Erythroblast (primary cell): ENCODE measurements at places on chromosomes 4 and X.

- DNase-seq: no peak
Observed at GRCh38 chr4:101651778-101652177, 138.8 kb upstream of the BANK1 start.

- no peak for DNase-seq
Observed at GRCh38 chr4:61200916-61201526, 895 bp downstream of the ADGRL3 start.

- no peak for DNase-seq
Observed at GRCh38 chrX:145292218-145292617, 44.9 kb downstream of the SPANXN1 start.

- DNase-seq: no peak
Observed at GRCh38 chr4:153710681-153711080, 26.6 kb downstream of the TLR2 start.

DNA sequence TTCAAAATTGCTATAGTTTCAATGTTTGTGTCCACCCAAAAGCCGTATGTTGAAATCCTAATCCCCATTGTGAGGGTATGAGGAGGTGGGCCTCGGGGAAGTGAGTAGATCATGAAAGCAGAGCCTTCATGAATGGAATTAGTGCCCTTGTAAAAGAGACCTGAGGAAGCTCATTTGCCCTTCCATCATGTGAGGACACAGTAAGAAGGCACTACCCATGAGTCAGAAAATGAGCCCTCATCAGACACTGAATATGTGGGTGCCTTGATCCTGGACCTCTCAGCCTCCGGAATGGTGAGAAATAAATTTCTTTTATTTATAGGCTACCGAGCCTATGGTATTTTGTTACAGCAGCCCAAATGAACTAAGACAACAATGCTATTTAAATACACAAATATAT, 57.7 kb upstream of the EFHC2 start:
- DNase-seq: no peak

DNA sequence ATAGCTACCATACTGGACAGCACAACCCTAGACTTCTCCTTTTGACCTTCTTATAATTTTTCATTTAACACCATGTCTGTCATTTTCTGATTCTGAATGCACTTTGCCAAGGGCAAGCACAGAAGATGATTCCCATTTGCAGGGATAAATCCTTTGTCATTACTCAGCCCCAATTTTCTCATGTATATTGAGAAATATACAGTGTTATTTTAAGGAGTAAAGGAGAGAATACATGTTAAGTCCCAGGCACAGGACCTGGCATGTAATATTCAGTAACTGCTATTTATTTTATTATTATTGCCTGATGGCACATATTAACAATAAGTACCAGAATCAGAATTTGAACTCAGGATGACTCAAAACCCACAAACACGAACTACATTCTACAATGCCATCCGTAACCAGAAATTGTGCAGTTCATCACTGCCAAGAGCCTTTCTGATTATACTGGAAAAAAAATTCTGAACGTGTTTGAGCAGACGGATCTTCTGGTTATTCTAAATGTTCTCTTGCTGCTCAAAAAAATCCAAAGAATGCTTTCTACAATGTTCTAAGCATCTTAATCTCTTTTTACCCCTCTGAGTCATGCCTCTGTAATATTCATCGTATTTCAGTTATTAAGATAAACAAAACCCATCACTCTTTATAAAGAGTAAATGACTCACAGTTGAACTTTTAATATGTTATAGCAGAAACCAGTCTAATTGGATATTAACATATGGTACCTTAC, 170.0 kb downstream of the MID1 start:
- no peak for DNase-seq

- no peak for DNase-seq
Observed at GRCh38 chr4:94486372-94486801, 34.6 kb downstream of the PDLIM5 start.

- DNase-seq: no peak
Observed at GRCh38 chr4:182093431-182093831, 149.8 kb upstream of the TENM3 start.

GRCh38 chr4:184722798-184723197, 11.1 kb downstream of the CENPU start:
- peak; percentile 12 for DNase-seq

DNA sequence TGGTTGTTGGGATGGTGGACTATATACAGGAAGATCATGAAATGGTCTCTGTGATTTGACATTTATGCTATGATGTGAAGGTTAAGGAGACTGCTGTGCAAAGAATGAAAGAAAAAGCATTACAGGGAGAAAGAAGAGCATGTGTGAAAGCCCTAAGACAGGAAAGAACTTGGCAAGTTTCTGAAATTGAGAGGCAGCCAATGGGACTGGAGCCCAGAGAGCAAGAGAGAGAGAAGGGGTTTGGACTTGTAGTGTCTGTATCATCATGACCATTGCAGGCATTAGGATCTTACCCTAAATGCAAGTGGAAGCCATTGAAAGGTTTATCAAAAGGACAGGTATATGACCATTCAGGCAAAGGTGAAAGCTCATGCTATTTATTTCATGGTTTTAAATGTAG, 147.1 kb downstream of the NAA11 start:
- DNase-seq: no peak

DNA sequence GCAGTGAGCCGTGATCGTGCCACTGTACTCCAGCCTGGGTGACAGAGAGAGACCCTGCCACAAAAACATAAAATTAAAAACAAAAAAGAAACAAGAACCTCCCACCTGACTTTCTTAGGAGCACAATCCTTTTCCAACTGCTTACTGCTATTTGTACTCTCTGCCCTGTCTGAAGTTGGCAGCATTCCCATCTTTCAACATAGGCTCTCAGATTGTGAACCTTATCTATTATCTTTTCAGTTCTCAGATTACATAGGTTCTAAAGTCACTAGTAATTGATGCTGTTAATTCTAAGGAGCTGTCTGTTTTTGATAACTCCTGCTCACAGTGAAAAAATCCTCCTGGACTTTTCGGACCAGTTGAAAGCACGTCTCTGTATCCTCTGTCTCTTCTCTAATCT, 812.2 kb upstream of the CT83 start:
- DNase-seq: no peak

DNA sequence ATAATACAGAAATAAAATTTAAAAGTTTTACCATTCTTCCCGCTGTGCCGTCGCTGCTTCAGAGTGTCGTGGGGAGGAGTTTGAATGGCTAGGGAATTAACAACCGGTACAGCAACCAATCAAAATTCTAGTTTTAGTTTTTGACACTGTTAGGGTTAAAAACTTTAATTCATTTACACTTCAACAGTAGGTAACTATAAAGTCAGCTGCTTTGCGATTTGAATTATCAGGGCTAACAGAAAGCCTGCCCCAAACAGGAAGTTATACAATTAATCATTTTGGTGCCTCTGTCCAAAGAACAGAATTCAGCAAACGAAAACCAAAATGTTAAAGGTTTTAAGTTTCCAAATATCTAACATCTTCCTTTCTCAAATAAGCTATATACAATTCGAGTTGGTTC, 2.3 kb downstream of the HNRNPD start:
- DNase-seq: peak; percentile 38

DNA sequence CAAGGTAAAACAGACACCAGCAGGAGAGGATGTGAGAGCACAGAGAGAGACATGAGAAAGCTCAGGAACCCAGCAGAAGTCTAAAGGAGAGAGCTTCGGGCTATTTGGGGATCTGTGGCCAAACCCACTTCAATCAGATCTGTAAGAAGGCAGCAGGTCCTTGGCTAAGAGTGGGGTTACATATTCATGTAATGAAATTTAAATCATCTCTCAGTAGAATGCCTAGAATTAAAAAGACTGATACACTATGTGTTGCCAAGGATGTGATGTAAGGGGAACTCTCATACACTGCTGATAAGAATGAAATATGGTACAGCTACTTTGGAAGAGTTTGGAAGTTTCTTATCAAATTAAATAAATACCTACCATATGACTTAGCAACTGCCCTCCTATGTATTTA, 35.8 kb downstream of the PDE5A start:
- no peak for DNase-seq

DNA sequence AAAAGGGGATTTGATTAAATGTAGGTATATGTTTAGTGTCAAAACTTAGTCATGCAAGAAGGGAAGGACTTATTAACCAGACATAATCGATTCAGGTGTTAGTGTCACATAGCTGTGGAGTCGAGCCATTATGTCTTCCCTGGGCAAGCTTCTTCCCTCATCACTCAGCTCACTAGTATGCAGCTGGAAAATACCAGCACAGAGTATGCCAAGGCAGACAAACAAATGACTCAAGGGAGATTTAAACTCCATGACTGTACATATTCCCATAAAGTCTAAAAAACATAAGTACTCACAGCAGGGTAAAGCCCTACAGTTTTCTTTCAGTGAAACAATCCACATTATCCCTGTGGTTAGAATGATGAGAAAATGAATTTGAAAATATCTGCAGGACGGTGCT, 304.5 kb downstream of the CBLL2 start:
- no peak for DNase-seq

- DNase-seq: peak; percentile 32
Observed at GRCh38 chrX:18146954-18147353, 73.7 kb downstream of the BEND2 start.

DNA sequence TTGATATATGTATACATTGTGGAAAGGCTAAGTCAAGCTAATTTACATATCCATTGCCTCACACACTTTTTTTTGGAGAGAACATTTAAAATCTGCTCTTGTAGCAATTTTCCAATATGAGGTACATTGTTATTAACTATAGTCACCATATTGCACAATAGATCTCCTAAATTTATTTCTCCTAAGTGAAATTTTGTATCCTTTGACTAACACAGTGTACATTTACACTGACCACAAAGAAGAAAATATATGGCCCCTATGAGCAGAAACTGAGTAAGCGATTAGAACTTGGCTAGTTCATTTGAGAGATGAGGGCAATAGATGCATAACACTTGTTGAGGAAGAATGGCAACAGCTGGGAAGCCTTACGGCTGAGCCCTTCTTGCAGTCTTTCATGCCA, 20.3 kb upstream of the GUCY1B1 start:
- no peak for DNase-seq

DNA sequence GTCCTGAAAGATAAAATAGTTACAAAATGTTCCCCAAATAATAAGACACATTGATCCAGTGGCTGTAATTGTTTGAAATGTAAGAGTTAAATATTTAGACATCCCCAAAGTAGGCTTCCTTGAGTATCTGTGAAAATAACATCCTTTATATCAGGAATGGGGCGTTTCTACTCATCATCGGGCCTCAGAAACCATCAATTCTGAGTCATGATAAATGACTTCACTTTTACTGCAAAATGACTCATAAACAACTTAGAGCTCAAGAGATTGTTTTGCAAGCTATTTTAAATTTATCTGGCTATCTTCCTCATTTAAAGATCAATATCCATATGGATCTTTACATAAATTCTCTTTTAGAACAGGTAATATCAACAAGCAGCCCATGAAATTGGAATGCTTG, 369.4 kb upstream of the CNKSR2 start:
- DNase-seq: no peak

DNA sequence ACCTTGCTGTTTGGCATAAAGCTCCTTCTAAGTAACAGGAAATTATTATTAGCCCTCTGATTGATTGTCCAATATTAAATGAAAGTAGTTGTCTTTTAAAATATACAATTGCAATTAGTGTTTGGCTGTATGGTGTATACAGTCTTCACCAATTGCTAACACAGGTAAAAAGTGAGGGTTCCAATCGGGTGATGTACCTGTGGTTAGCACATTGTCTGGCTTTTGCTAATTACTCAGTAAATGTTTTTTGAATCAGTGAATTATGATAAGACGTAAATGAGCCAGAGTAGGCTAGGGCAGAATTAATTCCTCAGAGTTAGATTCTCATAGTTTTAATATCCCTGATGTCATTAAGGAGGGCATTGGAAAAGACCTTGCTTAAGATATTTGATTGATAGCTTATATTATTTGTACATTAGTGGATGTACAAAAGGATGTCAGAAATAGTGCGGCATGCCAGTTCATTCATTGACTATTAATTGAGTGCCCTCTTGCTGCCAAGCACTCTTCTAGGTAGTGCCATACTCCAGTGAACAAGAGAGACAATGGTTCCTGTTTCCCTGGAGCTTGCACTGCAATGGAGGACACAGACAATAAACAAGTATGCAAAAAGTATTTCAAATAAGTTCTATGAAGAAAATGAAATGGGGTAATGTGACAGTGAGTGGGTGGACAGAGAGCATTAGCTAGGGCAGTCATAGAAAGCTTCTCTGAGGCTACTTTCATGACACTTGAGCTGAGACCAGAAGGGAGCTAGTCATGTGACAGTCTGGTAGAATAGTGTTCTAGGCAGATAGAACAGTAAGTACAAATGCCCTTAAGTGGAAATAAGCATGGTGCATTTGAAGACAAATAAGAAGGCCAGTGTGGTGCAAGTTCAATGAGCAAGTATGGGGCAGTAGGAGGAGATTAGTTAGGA, 205.9 kb upstream of the CASK start:
- no peak for DNase-seq

DNA sequence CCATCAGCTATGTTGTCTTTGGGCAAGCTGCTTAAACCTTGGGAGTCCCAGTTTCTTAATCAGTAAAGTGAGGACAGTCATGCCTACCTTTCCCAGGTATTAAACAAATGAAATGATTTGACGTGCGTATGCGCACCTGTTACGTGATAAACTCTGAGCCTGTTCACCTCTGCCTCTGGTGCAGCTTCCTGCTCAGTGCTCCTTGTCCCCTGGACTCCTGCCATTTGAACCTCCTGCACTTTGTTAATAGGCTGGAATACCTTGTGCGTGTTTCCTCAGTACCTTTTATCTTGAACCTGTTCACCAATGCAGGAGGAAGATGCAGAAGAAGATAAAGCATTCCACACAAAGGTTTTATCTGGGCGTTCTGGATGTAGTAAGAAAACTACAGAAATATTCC, 211.9 kb downstream of the CEP135 start:
- no peak for DNase-seq

DNA sequence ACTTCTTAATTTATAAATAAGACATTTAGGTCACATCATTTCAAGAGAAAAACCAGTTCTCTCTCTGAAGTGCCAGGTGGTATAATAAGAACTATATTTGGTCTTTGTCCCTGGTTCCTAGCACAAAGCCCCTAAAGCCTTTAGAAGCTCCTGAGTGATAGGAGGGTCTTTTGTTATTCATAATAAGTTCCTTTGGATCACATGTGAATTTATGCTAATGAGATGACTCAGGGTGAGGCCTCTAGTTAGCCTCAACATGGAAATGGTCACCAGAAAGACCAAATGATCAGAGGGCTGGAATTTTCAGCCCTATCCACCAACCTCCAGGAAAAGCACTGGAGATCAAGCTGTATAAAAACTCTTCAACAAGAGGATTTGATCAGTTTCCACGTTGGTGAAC, 68.1 kb upstream of the BLTP1 start:
- no peak for DNase-seq

- DNase-seq: no peak
Observed at GRCh38 chr4:86896596-86896995, 4.4 kb upstream of the C4orf36 start.

DNA sequence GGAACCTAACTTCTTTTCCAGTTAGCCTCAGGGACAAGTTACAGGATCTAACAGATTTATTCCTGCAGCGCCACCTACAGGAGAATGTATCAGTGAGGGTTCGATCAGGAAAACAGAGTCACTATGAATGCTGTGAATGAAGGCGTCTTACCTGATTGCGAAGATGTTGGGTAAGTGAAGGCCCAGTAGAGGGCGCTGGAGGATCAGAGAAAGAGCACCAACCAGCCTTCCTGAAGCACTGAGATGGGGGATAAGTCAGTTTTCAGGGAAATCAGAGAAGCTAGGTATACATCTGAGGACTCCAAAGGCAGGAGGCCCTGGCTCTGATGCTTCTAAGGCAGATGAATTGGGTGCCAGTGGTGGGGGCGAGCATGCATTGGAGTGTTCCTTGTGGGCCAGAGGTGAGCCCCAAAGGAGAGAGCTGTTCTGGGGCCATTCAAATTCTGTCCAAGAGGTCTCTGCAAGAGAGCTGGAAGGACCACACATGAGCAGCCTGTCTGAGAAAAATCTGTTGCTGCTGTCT, 169.9 kb upstream of the AADAT start:
- peak; percentile 84 for DNase-seq
